Natural killer cell treated with Interleukin-12 subunit alpha and Interleukin-12 subunit beta and Interleukin-15 and Interleukin-18, amount 100 ng/mL, for 72 hours (primary cell): ENCODE measurements at places on chromosomes 16 and 17. TPM values are rescaled to one million over a fixed set of nuclear protein-coding genes. Genes with fewer than 3 reads are reported as not detected.

DNA sequence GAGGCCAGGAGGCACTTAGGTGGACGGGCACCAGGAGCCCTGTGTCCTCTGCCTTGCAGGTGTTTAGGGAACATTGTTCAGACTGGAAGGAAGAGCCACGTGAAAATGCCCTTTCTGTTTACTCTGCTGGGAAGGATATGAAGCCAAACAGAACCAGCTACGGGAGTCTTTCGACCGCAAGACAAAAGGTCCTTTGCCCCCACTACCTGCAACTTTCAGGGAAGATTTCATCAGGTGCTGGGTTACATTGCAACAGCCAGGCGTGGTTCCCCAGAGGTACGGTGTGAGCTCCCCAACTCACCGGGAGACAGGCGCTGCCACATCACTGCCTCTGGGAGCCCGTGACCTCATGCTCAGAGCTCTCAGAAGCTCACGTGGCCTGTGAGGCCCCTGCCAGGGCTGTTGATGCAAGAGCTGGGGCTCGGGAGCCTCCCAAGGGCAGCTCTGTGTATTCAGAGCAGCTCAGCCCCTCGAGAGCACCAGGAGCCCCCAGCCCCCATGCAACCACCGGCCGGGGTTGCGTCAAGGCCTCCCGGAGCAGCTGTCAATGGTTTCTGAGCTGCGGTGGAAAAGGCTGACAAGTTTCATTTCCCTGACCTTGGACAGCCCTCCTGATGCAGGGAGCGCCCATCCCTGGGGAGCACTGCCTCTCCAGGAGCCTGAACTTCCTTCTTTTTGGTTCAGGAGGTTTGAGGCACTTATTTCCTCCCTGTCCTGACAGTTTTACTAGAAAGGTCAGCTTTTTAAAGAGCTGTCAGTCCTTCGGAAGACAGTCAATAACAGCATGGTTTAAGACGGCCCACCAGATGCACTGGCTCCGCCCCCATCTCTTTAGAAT lies 42.1 kb downstream of the TBC1D16 start:
- H3K27ac ChIP-seq, result no peak overlapping the region
- peak; percentile 51 for DNase-seq
- H3K4me3 ChIP-seq, result peak overlapping the region; percentile 76

- no peak overlapping the region for H3K27ac ChIP-seq
- no peaks in the 10 kb centered on the region for H3K27me3 ChIP-seq
Measured at GRCh38 chr17:75639771-75640555, 6.7 kb downstream of the SMIM5 start.

DNA sequence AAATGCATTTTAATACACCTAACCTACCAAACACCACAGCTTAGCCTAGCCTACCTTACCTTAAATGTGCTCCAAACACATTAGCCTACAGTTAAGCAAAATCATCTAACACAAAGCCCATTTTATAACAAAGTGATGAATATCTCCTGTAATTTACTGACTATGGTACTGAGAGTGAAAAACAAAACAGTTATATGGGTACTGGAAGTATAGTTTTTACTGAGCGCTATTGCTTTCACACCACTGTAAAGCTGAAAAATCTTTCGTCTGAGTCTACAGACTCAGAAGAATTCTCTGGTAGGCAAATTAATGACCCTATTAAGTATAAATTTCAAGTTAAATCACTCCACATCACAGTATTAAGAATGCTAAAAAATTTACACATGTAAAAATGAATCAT lies 3.5 kb downstream of the GRB2 start:
- peaks cover 4% of the 10 kb centered on the region for H3K36me3 ChIP-seq
- peak overlapping the region; percentile 81 for H3K27ac ChIP-seq
- no peaks in the 10 kb centered on the region for H3K27me3 ChIP-seq
- H3K4me1 ChIP-seq, result peaks cover 49% of the 10 kb centered on the region
- no peak for DNase-seq
- H3K4me3 ChIP-seq, result peak overlapping the region; percentile 66

DNA sequence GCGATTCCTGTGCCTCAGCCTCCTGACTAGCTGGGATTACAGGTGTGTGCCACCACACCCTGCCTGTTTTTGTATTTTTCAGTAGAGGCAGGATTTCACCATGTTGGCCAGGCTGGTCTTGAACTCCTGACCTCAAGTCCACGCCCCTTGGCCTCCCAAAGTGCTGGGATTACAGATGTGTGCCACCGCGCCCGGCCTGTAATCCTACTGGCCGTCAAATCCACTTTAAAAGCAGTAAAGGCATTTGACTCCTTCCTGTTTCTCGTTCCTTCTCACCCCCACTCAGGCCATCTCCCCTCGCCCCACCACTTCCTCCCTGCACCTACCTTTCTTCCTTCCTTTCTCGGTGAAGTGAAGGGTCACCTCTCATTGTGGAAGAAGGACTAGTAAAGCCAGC lies 69.4 kb upstream of the CREBBP start:
- no peak overlapping the region for H3K27ac ChIP-seq
- H3K4me3 ChIP-seq, result no peak overlapping the region
- H3K36me3 ChIP-seq, result no peaks in the 10 kb centered on the region
- no peaks in the 10 kb centered on the region for H3K4me1 ChIP-seq
- DNase-seq, result no peak

GRCh38 chr16:65121870-65122723 lies at the start of gene CDH11:
Gene CDH11 (minus strand): TSS chr16:65122063. CDS start chr16:65004869, 117,194 bp downstream.
- DNase-seq, result no peak
- H3K4me1 ChIP-seq, result no peaks in the 10 kb centered on the region
- H3K4me3 ChIP-seq, result no peak within 1 kb of the TSS
- no peak within 1 kb of the TSS for H3K27ac ChIP-seq

DNA sequence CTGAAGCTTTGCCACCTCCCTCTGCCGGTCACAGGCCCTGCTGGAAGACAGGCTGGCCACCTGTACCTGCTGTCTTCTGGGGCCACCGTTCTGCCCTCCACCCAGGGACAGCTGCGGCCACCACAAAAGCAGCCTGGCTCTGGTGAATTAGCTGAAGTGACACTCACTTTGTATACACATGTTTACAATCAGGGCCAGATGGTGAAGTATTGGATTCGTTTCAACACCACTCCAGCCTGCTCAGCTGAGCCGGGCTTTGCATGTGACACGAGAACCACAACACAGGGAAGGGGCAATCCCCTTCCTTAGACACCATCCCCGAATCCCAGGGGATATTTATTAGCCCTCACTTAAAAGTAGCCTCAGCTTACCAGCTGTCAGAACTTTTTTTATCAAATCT lies 191.5 kb upstream of the RPL38 start:
- no peaks in the 10 kb centered on the region for H3K36me3 ChIP-seq
- H3K27ac ChIP-seq, result no peak overlapping the region
- no peak for DNase-seq
- peaks cover 4% of the 10 kb centered on the region for H3K4me1 ChIP-seq
- H3K27me3 ChIP-seq, result peaks cover 35% of the 10 kb centered on the region

DNA sequence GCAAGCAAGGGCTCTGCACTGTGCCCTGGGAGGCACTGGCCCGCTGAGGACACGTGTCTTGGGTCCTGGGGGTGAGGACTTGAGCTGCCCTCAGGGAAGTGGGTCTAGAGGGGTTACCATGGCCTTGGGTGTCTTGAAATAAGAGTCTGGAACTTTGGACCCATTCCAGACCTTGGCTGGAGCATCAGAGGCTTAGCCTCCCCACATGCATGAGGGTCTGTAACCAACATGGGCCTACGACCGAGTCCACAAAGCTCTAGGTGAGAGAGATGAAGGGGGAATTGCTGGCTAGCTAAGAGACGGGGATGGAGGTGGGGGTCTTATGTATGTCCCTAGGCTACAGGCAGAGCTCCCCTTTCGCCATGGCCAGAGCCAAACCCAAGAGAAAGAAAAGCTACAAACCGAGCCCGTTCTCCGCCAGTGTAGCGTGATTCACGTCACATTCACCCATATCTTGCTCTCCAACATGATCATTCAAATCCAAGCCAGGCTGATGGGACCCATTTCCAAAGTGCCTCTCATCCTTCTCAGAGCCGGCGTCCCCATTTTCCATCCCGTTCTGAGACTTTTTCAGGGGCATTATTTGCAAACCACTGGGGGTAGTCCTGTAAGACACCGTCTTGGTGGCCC lies 120.1 kb downstream of the CDYL2 start:
- peaks cover 27% of the 10 kb centered on the region for H3K4me1 ChIP-seq
- no peaks in the 10 kb centered on the region for H3K36me3 ChIP-seq

- no peaks in the 10 kb centered on the region for H3K4me1 ChIP-seq
- no peak for DNase-seq
- no peak overlapping the region for H3K4me3 ChIP-seq
Measured at GRCh38 chr17:29207975-29208374, 27.8 kb upstream of the MYO18A start.

DNA sequence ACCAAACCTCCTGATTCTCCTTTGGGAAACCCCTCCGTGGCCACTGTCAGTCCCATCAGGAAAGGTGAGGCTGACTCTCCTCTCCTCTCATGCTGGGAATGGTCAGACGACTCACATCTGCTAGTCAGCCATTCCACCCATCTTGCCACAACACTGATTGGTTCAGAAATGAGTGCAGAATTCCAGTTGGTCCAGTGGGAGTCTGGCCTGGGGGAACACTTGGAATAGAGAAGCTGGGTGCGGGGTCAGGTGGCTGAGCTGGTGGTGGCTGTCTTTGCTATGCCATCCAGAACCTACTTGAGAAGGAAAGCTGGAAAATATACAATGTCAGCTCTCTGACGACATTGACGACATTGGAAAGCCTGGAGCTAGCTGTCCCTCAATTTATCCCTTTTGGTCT lies 23.6 kb upstream of the PLLP start:
- H3K27me3 ChIP-seq, result no peaks in the 10 kb centered on the region
- H3K4me3 ChIP-seq, result no peak overlapping the region
- H3K27ac ChIP-seq, result no peak overlapping the region

DNA sequence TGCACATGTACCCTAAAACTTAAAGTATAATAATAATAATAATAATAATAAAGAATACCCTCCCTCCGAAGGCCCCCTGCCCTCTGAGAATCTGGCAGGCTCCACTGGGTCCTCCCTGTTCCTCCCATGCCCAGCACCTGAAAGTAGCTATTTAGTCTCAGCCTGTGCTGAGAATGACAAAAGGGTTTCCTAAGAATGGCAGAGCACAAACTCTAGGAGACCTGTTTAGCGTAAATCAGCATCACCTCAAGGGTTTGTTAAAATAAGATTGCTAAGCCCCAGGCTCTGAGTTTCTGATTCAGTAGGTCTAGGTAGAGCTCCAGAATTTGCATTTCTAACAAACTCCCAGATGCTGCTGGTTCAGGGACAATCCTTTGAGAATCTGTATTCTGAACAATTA lies 606.8 kb upstream of the CDH11 start:
- H3K36me3 ChIP-seq, result no peaks in the 10 kb centered on the region
- no peak overlapping the region for H3K27ac ChIP-seq
- DNase-seq, result no peak
- no peaks in the 10 kb centered on the region for H3K4me1 ChIP-seq
- H3K27me3 ChIP-seq, result peaks cover 7% of the 10 kb centered on the region

HCRT gene
- total RNA-seq, result not detected

TBX2 gene
- not detected for total RNA-seq

KRTAP3-1 gene
- total RNA-seq, result not detected

MYH13 gene
- total RNA-seq, result not detected

KRT15 gene
- total RNA-seq, result not detected
